ENCODE measurements at places on chromosomes 4 and X.

DNA sequence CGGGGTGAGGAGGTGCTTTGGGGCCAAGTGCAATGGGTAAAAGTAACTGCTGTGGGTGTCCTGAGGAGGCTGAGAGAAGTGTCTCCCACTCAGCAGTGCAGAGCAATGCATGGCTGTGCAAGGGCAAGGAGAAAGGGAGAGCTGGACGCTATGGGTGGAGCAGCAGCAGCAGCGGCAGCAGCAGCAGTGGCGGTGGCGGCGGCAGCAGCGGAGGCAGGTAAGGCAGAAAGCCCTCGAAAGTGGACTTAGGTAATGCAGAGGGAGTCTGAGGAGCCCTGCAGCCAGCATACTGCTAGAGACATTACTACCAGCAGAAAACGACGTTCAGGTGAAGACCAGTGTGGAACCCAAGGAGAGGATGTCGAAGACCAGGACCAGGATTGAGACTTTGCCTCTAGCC, 82.1 kb downstream of the NYX start:
- no peak for DNase-seq

DNA sequence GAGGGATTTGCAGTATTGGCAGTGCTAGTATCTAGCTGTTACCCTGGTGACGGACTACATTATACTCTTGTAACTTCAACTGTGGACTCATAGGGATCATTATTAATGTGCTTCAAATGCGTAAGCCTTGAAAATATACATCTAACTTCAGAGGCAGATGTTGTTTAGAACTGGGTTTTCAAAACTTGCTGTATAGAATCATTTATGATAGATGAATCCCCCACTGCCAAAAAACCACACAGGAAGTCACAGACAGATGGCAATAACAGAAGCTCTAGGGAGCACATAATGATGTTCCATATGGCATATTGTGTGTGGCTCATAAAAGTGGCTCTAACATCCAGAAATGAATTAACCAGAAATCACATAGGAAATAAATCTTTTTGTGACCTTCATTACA, 62.3 kb upstream of the RELL1 start:
- no peak for DNase-seq

DNA sequence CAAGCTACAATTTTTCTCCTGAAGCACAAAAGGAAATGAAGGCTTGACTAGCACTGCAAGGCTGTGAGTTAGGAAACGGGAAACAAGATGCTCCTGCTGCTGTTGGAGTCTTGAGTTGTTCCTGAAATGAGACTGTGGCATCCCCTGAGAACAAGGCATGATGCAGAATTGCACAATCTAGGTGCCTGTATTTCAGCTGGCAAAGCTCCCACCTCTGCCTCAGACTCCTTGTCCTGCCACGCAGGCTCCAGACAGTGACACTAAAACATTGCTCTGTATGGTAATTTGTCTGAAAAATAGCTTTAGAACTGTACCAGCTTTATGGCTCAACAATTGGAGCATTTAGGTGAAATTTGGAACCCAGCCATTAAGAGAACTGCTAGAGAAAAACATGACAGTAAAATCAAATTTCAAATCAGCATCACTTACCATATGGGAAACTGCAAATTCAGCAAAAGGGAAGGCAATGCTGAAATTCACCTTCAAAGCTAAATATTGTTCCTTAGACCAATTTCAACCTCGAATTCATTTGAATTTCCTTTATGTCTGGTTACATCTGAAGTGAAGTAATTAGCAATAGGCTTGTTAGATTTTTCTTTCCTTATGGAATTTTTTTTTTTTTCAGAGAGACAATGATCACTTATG, 103.4 kb downstream of the MFAP3L start:
- DNase-seq: no peak

GRCh38 chr4:166066936-166067335, 193.9 kb downstream of the TLL1 start:
- DNase-seq: no peak

DNA sequence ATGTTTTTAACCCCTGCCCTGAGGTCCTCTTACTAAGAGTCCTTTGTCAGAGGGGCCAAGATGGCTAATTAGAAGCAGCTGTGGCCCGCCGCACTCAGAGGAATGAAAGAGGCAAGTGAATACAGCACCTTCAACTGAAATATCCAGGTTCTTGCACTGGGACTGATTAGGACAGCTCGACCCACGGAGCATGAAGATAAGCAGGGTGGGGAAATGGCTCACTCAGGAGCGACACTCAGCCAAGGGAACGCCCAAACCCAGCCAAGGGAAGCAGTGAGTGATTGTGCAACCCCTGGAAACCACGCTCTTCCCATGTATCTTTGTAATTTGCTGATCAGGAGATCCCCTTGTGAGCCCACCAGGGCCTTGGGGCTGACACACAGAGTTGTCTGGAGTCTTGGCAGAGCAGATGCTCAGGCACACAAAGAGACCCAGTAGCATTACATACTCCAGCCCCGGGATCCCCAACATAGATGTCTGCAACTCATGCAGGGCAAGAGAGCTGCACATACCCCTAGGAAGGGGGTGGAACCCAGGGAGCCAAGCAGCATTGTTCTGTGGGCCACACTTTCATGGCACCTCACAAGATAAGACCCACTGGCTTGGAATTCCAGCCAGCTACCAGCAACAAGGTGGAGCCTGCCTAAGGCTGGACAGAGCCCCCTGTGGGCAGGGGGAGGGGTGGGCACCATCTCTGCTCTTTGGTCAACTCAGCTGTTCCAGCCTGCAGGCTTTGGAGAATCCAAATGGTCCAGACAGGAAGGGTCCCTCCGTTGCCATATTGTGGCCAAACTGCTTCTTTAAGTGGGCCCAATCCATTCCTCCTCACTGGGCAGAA, 23.3 kb downstream of the F8A3 start:
- no peak for DNase-seq

DNA sequence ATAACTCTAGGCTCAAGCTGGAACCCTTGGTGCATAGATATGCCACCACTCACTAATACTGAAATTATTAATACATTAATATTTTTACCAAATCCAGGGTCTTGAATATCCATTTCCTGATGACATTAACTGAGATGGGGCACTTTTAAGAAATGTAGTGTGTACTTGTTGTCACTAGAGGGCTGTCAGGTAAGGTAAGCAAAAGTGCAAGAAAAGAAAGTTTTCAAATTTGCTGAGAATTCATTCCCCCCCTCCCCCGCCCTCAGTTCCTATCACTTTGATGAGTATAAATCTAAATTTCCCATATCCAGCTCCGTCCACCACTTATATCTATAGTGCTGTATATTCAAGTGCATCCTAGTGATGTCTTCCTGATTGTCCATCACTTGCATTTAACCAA, 20.5 kb upstream of the WDR44 start:
- no peak for DNase-seq
